Cortex of kidney (tissue), 1 donor: ENCODE measurements at places on chromosomes 16 and 17.

DNA sequence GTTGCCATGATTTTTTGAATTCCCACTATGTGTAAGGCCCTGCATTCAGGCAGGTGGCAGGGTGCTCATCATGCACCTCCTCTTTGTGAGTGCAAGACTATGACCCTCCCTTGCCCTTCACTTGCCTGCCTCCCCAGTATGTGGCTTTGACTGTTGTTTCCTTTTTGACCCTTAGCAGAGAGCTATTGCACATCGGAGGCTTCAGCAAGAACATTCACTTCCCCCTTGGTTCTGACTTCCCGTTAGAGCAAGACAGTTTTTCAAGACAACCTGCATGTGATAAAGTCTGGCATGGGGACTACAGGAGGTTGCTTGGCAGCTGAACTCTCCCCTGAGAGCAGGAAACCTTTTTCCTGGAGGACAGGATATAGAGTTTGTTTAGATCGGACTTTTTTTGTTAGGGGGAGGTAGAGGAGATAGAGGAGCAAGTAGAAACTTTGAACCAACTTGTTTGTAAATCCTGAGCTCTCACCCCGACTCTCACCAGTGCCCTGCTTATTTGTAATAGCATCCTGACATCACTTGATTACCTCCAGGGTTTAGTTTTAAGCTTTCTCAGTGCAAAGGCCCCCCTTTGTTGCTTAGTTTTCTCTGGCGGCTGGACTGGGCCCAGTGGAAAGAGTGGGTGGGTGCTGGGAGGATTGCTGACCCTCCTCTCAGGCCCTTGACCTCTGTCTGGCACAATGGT lies 34.3 kb downstream of the LIMD2 start:
- no peak for DNase-seq

DNA sequence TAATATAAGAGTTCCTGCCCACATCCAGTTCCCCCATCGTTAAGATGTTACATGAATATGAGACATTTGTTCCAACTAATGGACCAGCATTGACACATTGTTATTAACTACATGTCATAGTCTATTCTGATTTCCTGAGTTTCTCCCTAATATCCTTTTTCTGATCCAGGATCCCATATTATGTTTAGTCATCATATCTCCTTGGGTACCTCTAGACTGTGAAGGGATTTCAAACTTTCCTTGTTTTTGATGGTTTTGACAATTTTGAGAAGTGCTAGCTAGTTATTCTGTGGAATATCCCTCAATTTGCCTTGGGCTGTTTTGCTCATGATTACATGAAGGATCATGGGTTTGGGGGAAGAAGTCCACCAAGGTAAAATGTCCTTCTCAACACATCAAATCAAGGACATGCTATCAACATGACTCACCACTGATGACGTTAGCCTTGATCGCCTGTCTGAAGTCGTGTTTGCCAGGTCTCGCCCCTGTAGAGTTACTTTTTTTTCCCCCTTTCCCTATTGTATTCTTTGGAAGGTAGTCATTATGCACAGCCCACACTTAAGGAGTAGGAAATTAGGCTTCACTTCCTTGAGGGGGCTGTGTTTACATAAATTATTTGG lies 42.5 kb downstream of the CACNG3 start:
- DNase-seq = no peak

DNA sequence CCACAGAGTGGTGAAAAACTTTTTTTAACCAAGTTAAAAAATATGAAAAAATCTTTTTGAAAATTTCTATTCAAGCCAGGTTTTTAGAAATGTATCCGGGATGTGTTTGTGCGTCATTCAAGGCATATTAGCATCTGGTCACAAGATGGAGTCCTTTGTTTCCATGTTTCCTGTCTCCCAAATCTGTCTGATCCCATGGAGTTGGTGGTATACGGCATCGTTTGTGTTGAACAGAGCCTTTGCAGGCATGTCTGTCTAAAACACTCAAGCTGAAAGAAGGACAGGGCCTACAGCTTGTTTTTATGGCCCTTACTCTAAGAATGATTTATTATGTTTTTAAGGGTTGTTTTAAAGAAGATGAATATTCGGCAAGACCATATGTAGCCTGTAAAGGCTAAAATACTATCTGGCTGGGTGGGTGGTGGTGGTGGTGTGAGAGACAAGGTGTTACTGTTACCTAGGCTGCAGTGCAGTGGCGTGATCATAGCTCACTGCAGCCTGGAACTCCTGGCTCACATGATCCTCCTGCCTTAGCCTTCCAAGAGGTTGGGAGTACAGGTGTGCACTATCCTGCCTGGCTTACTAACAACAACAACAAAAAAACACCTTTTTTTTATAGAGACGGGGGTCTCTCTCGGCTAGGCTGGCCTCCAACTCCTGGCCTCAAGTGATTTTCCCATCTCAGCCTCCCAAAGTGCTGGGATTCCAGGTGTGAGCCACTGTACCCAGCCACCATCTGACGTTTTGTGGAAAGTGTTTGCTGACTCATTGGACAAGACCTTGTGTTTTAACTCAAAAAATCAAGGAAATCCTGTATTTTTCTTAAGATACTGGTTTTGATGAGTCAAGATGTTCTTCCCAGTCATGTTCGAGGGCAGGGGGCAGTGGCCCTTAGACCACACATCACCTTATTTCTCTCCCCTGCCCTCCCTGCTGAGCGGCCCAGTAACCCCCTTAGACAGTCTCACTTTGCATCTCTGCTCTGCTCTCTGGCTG lies 52.2 kb downstream of the NDE1 start:
- no peak for DNase-seq

DNA sequence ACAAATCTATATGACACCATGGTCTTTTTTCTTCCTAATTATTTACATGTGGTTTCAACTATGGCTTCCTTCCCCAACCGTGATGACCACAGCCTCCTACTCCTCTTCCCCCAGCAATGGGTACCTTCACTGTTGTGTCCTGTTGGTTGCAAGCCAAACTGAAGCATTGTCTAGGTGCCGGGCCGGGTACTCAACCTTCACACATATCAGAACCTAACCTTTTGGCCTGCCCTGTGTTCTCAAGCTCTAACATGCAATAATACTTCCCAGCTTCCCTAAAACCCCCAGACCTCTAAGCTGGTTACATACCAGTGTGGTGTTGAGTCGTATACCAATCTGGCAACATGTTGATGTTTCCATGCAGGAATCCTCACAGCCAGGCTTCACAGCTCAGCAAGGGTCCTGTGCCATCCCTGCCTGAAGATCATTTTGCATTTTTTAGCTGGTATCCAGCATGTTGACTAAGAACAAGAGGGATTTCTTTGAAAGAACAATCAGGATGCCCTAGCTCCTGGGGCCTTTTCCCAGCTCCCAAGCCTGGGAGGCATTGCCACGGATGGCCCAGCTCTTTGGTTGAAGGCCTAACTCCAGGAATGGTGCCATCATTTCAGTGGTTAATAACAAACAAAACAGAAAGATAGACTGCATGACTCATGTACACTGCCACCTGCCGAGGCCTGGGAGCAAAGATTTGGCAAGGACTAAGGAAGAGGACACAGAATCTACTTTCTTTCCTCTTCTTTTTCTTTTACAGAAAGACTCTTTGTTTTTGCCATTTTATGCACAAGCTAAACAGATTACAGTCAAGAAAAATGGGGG lies 373.7 kb upstream of the SALL1 start:
- no peak for DNase-seq

- no peak for DNase-seq
Measured at GRCh38 chr17:48644910-48645557, 18.9 kb upstream of the HOXB9 start.

DNA sequence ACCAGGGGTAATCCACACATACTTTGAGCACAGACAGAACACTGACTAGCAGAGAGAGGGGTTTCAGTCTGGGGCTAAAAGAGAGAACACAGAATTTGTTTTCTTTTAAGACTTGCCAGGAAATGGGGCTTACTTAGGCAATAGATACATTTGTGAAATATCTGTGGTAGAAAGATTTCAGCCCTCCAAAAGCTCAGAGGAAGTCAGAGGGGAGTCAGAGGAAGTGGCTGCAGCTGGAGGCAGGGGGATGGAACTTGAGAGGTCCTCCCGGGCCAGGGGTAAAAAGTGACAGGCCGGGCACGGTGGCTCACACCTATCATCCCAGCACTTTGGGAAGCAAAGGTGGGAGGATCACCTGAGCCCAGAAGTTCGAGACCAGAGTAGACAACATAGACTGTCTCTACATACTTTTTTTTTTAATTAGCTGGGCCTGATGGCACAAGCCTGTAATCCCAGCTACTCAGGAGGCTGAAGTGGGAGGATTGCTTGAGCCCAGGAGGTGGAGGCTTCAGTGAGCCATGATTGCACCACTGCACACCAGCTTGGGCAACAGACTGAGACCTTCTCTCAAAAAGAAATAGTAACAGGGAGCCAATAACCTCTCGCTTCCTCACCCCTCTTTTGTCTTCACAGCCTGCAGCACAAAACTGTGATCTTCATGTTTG lies 49.9 kb downstream of the NLRC5 start:
- DNase-seq = no peak

- DNase-seq = no peak
Measured at GRCh38 chr17:40697297-40697696, 6.3 kb downstream of the KRT24 start.

DNA sequence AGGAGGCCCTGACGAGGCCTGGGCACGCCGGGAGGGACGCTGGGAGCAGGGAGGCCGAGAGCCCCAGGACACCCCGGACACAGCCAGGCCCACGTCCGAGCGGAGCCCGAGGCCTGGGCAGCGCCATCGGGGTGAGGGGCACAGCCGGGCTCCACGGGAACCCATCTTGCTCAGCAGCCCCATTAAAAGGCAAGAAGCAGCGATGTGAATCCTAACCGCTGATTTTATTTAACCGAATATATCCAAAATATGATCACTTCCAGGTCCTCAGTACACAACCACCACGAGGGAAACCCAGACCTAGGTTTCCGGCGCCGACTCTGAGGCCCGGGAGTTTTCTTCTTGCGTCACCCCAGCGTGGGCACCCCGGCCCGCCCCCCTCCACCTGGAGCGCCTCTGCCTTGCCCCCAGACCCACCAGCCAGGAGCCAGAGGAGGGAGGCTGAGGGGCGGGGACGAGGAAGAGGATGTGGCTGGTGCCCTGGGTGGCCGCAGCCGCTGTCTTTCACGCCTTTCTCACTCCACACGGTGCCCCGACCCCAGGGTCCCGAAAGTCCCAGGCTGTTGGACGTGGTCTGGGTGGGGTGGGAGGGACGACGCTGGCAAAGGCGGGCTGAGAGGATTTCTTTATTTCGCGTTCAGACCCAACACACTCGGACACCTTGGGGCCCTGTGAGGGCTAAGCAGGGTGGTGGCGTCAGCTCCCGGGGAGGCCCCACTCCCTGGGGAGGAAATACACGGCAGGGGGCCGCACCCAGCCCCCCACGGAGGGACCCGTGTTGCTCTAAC lies 568 bp upstream of the CCDC154 start:
- no peak for DNase-seq

GRCh38 chr17:53353919-53354351 lies 468.8 kb upstream of the KIF2B start:
- no peak for DNase-seq

- no peak for DNase-seq
Measured at GRCh38 chr17:46765453-46765852, 53.0 kb downstream of the WNT3 start.

- no peak for DNase-seq
Measured at GRCh38 chr17:61235827-61236197, 163.8 kb upstream of the TBX2 start.

- no peak for DNase-seq
Measured at GRCh38 chr17:79338604-79339003, 264.0 kb downstream of the ENGASE start.

GRCh38 chr17:11644265-11645212 lies 46.3 kb downstream of the DNAH9 start:
- DNase-seq = no peak

GRCh38 chr16:2484898-2485508 lies 10.1 kb downstream of the TBC1D24 start:
- no peak for DNase-seq

- DNase-seq = no peak
Measured at GRCh38 chr16:8950580-8951077, 13.1 kb downstream of the USP7 start.

DNA sequence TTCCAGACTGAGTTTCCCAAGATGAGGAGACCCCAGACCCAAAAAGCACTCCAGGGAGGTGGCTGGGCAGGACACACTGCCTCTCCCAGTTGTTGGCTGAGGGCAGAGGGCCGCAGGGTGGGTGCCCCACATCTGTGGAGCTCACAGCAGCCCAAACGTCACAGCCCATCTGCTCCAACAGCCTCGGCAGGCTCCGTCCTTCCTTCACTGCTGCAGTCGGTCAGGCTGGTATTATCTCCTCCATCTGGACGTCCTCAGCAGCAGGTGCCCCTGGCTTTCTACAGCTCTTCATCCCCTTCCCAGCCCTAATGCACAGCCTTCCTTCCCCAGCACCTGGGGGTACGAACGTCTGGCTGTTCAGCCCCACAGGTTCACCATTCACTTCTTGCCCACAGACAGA lies 55.2 kb downstream of the PRMT7 start:
- no peak for DNase-seq

DNA sequence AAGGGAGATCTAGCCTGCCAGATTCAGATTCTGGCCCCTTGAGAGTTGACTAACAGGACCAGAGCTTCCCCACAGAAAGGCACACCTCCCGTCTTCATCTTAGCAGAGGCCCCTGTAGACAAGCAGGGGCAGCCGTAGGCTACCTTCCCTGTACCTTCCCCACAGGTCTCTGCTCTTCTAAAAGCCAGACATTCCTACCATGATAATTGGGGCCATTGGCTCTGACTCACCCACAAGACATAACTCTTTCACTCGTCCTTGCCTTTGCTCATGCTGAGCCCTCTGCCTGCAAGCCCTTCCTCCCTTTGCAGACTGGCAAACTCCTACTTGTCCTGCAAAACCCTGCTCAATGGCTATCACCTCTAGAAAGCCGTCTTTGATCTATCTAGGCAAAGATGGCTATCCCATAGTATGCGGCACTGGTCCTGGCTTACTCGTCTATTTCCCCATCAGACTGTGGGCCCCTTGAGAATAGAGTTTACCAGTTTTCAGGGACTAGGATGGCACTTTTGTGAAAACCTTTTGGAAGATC lies 43.8 kb downstream of the PIMREG start:
- no peak for DNase-seq

GRCh38 chr17:44912763-44913544 lies 2.3 kb downstream of the GFAP start:
- no peak for DNase-seq

- DNase-seq = no peak
Measured at GRCh38 chr16:15484662-15485061, 50.3 kb downstream of the BMERB1 start.

- DNase-seq = no peak
Measured at GRCh38 chr17:58233543-58233942, 4.8 kb upstream of the LPO start.

- no peak for DNase-seq
Measured at GRCh38 chr16:80875616-80876015, 71.2 kb upstream of the CDYL2 start.

DNA sequence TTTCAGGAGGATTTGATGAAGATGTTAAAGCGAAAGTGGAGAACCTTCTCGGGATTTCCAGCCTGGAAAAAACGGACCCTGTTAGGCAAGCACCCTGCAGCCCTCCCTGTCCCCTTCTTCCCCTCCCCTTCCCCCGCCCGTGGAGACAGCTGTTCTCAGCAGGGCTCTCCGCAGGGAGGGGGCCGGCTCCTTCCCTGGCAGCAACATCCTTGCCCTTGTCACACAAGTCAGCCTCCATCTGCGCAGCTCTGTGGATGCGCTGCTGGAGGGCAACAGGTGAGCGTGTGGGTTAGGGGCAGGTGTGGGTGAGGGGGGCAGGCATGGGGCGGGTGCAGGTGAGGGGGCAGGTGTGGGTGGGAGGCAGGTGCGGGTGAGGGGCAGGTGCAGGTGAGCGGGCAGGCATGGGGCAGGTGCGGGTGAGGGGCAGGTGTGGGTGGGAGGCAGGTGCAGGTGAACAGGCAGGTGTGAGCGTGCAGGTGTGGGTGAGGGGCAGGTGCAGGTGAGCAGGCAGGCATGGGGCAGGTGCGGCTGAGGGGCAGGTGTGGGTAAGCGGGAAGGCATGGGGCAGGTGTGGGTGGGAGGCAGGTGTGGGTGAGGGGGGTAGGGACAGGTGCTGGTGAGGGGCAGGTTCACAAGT lies 9.4 kb downstream of the CYBC1 start:
- no peak for DNase-seq
